ENCODE measurements at places on chromosomes 6 and 20.

- no peak for DNase-seq
These were observed 11.7 kb downstream of the C20orf96 start for GRCh38 chr20:278607-279571.

DNA sequence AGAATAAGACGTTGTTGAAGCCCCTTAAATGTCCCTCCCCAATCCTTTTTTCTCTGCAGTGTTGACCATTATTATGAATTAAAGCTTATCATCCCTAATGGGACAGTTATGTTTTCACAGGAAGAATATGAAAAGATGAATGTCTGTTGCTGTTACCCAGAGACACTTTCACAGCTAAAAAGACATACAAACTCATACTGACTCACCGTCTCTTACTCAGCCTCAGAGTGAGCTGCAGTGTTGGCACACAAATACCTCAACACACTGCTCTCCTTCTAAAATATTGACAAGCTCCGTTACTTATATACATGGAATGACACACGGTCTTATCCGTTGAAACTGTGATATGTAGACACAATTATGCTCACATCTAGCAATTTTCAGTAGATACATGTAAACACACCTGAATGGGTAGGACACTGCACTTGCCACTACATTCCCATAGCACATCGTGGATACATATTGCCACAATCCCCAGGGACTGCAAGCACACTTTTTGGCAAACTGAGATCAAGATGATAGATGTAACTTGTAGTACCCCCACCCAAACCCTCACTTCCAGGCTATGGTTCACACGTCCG is 9.6 kb upstream of the SAPCD1 start:
- no peak for DNase-seq

DNA sequence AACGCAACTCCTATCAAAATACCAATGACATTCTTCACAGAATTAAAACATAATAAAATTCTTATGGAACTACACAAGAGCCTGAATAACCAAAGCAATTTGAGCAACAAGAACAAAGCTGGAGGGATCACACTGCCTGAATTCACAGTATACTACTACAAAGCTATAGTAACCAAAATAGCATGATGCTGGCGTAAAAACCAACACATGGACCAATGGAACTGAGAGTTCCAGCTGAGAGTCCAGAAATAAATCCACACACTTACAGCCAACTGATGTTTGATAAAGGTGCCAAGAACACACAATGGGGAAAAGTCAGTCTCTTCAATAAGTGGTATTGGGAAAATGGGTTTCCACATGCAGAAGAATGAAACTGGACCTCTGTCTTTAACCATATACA is 6.9 kb downstream of the MLIP start:
- no peak for DNase-seq

DNA sequence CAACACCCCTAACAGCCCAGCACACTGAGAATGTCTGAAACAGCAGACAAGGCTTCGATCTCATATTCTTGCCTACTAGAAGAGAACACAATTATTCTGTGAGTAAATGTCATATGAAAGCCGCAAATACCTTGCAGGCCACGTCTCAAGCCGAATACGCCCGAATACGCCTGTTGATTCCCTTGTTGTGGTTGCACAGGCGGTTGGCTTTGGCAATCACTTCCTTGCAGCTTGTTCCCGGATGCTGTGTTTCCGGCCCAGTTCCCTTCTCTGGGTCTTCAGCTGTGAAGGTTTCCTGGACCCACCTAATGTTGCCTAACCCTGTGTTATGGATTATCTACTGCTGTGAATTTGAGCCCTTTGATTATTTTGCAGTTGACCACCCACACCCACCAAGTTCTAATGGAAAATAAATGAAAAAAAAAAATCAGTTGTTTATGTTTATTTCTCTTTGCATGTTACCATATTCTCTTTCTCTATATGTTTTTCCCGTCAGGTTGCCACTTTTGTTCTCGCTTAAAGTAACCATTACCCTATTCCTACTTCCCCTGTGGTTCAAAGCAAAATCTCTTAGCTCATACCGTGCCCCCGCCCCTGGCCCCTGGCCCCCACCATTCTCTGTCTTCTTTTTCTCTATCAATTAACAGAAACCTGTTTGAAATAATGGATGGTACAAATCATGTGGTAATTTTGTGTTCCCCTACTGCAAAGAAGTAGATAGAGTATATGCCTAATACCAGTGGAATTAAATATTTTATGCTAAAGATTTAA is 172.4 kb downstream of the ADGB start:
- DNase-seq: no peak

- no peak for DNase-seq
These were observed 32.5 kb downstream of the SRC start for GRCh38 chr20:37378420-37378784.

- DNase-seq: no peak
These were observed 1035.3 kb upstream of the GJE1 start for GRCh38 chr6:141097471-141097870.

DNA sequence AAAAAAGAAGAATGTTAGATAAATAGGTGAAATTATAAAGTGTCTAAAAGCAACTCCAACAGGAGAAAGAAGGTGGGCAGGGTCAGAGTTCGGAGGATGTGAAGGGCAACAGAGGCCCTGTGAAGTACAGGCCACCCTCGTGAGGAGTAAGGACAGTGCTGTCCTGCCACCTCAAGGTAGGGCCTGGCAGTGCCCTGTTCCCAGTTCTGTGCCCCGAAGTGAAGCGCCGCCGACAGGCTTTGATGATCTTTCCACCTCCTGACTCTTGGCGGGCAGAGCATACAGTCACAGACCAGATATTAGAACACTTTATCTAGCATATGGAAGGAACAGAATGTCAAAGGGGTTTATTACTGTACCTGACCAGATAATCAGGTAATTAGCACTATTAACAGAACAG is 75.8 kb downstream of the GJA10 start:
- no peak for DNase-seq

- no peak for DNase-seq
These were observed 17.1 kb upstream of the HELZ2 start for GRCh38 chr20:63591147-63591533.

DNA sequence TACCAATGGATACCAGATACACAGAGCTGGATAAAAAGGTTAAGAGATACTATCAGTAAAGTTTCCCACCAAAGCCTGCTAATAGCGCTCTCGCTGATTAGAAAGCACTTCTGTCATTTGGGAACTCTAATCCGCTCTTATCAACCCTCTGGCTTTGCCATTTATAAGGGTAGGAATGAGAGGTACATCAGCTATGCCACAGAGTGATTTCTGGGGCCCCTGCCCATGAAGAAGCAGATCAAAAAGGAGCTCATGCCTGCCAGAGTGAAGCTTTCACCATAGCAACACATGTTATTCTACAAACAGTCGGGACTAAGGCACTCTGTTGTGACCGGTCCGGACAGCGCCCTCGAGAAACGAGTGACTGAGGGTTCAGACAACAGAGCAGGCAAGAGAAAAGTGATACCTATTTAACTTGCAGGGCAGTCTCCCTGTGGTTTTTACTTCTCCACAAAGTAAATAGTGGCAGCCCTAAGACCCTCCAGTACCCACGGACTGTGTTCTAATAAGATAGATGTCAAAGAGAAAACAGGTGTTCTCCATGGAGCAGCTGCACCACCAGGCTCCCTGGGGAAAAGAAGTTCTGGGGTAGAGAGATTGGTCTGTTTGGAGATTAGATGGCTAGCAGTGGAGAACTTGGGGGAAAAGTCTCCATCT is 5.6 kb downstream of the TRAM2 start:
- DNase-seq: no peak

DNA sequence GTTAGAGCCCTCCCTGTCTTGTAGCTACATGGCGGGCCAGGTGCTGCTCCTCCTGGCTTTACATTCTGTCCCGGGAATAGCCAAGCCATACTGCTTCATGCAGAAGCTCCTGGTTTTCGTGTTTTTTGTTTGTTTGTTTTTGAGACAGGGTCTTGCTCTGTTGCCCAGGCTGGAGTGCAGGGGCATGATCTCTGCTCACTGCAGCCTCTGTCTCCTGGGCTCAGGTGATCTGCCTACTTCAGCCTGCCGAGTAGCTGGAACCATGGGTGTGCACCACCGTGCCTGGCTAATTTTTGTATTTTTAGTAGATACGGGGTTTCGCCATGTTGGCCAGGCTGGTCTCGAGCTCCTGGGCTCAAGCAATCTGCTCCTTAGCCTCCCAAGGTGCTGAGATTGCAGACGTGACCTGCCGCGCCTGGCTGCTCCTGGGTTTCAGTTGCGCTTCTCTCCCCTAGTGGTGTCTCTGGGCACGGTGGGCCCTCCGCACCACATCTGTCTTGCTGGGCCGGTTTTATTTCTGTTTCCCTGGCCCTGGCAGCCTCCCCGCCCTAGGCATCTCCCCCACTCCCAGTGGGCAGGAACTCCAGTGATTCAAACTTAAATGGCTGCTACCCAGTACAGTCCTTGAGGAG is 12.9 kb downstream of the CDYL start:
- no peak for DNase-seq

DNA sequence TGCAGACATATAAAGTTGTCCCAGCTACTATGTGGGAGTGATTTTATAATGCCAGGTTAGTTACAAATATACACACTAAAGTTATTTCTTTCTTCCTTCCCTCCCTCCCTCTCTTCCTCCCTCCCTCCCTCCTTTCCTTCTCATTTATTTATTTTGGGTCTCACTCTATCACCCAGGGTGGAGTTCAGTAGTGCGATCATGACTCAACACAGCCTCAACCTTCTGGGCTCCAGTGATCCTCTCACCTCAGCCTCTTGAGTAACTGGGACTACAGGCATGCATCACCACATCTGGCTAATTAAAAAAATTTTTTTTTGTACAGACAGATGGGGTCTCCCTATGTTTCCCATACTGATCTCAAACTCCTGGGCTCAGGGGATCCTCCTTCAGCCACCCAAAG is 59.2 kb downstream of the PHF20 start:
- DNase-seq: no peak

DNA sequence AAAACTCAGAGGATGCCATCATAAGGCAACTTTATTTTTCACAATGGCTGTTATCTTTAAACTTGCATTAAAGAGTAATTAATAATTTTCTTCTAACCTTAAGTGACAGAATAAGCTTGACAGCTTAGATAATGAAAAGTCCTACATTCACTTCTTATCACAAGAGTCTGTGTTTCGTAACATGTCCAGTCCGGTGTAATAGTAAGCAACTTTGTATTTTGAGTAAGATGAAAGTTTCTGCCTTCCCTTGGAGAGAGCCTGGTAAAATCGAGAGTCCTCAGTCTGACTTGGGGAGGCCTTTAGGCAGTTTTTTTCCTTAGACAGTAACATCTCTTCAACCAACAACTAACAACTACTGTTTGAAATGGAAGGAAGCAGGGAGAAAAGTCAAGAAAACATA is 195.6 kb downstream of the GRM1 start:
- no peak for DNase-seq

DNA sequence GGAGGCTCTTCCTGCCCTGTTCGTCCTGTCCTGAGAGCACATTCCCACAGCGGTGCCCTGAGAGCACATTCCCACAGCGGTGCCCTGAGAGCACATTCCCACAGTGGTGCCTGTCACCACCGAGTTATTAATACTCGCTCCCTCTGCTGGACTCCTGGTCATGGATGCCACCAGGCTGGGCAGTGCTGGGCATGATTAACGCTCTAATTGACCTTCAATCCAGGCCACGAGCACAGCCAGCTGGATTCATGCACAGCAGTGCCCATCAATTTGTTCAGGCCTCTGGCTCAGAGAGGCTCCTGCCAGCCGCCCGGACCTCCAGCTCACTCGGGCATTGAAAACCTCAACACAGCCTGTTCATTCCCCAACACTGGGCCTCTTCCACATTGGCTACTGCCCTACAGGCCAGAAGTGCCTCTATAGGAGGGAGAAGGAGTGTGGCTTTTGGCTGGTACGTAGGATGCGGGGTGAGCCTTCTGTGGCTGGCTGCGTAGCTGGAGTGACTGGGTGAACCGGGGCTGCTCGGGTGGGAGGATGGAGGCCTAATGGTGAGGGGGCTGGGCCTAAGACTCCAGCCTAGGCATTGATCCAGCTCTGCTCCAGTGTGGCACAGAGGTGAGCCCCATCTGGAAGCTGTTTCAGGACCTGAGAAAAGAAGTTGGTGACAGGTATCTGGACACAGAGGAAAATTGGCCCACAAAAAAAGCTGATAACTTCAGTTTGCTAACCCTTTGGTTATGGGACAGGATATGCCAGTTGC is 9.3 kb downstream of the IP6K3 start:
- DNase-seq: no peak

DNA sequence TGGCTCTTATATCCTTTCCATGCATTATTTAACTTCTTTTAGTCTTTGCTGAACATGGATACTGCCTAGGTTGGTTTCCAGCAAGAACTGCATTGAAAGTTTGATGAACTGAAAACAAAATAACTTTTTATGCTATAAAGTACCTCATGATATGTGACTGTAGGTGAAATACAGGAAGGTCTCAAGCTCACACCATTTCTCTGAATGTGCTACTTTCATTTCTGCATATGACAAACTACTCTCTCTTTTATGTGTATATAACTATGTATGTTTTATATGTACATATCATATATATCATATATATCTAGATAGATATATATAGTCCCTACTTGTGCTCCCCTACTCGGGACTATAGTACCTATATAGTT is 65.9 kb downstream of the AIG1 start:
- DNase-seq: no peak

GRCh38 chr20:48489656-48490055 is 338.1 kb downstream of the PREX1 start:
- no peak for DNase-seq

DNA sequence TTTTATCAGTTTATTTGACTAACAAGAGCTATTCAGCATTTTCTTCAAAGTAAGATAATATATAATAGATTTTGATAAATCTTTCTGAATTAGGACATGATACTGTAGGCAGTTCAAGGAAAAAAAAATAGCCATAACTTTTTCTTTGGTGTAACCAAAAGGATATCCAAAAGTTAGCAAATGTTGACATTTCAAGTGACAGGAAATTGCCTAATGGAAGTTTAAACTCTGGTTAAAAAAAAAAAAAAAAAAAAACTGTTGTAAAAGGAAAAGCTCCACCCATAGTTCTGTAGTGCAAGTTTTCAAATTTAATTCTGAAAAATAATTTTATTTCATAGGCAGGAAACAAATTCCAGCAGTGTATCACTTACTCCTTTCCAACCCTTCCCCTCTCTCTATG is 18.8 kb downstream of the HEBP2 start:
- no peak for DNase-seq

GRCh38 chr6:149938571-149939355 is 3.1 kb upstream of the ULBP2 start:
- DNase-seq: no peak

GRCh38 chr20:38927902-38928578 is 1.8 kb downstream of the FAM83D start:
- no peak for DNase-seq

- DNase-seq: no peak
These were observed 19.9 kb upstream of the KHDC1 start for GRCh38 chr6:73282871-73283270.

GRCh38 chr6:62285612-62286469 is at the start of gene KHDRBS2:
KHDRBS2 (minus strand) TSS chr6:62286225.
- DNase-seq: no peak

DNA sequence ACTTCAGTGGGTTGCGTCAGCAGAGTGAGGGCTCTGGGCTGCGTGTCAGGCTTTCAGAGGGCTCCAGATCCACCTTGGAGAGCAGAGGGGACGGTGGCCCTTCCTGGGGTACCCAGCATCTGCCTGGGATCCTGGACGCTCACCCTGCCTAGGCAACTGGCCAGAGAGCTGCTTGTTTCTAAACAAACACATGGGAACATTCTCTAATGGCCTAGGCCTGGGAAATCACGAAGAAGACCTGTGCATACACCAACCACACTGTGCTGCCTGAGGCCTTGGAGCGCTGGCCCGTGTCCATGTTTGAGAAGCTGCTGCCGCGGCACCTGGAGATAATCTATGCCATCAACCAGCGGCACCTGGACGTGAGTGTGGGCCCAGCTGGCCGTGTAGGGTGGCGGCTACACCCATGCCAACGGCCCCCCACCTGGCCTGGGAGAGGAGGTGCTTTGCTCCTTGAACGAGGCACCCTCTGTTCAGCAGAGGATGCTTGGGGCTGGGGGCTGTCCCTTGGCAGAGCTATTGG is 32.2 kb downstream of the PYGB start:
- no peak for DNase-seq
